Effector memory CD8-positive, alpha-beta T cell (primary cell): ENCODE measurements at places on chromosomes 2 and 18.

DNA sequence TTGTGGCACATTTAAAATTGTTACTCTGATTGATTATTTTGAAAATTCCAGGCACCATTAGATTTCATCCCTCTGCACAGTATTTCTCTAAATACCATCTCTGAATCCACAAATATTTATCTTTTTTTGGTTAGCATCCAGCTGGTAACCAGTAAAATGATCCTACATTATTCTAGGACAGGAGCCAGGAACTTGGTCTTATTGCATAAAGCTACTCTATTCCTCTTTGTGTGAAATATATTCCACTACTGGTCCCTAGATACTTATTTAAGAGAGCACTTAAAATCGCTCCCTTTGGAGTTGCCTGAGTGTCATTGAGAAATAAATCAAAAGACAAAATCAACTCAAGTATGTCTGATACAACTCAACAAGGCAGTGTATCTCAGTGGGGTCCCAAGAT is 7.4 kb upstream of the MBOAT2 start:
- peaks cover 14% of the 10 kb centered on the region for H3K27me3 ChIP-seq
- peaks cover 4% of the 10 kb centered on the region for H3K36me3 ChIP-seq
- no peak overlapping the region for H3K4me3 ChIP-seq
- no peaks in the 10 kb centered on the region for H3K4me1 ChIP-seq
- H3K27ac ChIP-seq, result no peak overlapping the region
- no peak for DNase-seq

DNA sequence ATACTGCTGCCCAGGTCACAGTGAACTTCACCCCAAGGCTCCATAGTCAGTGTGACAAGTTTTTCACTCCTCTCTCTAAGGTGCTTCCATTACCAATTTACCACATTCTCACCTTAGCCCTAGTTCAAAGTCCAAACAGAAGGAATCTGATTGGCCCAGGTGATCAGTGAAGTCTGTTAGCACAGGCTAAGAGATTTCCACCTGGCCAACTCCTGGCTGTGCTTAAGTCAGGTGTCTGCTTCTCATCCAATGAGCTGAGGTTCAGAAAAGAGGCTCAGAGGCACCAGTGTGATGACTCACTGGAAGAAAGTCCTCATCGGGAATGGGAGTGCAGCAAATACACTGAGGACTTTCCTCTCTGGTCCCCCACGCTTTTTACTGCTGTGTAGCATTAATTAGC is 164.4 kb upstream of the MGAT5 start:
- H3K4me1 ChIP-seq, result no peaks in the 10 kb centered on the region
- H3K27me3 ChIP-seq, result peaks cover 32% of the 10 kb centered on the region
- peaks cover 3% of the 10 kb centered on the region for H3K36me3 ChIP-seq
- DNase-seq, result no peak

GRCh38 chr2:69031466-69031865 is 18.5 kb downstream of the ANTXR1 start:
- no peak for DNase-seq
- no peak overlapping the region for H3K27ac ChIP-seq
- no peaks in the 10 kb centered on the region for H3K4me1 ChIP-seq
- no peak overlapping the region for H3K4me3 ChIP-seq
- peaks cover 52% of the 10 kb centered on the region for H3K27me3 ChIP-seq
- H3K36me3 ChIP-seq, result no peaks in the 10 kb centered on the region

- no peak overlapping the region for H3K27ac ChIP-seq
- DNase-seq, result no peak
- H3K4me1 ChIP-seq, result no peaks in the 10 kb centered on the region
- H3K4me3 ChIP-seq, result no peak overlapping the region
- H3K36me3 ChIP-seq, result no peaks in the 10 kb centered on the region
Measured at GRCh38 chr2:200156166-200156835, 150.2 kb upstream of the SPATS2L start.

- H3K4me3 ChIP-seq, result no peak overlapping the region
- H3K27ac ChIP-seq, result no peak overlapping the region
- no peaks in the 10 kb centered on the region for H3K27me3 ChIP-seq
- no peak for DNase-seq
- no peaks in the 10 kb centered on the region for H3K36me3 ChIP-seq
Measured at GRCh38 chr2:16962505-16962904, 296.9 kb upstream of the CYRIA start.

DNA sequence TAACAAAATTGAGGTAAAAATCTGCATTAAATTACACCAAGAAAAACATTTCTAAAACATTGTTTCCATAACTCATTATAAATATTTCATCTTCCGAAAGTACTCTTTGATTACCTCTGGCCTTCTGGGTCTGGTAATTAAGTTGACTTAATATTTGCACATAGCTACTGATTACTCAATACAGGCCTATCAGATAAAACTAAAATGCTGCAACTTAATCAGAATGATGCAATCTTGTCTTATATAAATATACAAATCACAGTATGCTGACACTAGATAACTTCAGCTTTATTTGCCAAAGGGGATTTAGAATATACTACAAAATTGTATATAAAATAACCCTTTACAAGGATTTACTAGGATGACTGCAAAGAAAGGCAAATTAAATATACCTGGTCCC is 49.3 kb downstream of the SLC35F5 start:
- H3K4me1 ChIP-seq, result no peaks in the 10 kb centered on the region
- H3K27me3 ChIP-seq, result no peaks in the 10 kb centered on the region
- no peak overlapping the region for H3K4me3 ChIP-seq
- no peak for DNase-seq

DNA sequence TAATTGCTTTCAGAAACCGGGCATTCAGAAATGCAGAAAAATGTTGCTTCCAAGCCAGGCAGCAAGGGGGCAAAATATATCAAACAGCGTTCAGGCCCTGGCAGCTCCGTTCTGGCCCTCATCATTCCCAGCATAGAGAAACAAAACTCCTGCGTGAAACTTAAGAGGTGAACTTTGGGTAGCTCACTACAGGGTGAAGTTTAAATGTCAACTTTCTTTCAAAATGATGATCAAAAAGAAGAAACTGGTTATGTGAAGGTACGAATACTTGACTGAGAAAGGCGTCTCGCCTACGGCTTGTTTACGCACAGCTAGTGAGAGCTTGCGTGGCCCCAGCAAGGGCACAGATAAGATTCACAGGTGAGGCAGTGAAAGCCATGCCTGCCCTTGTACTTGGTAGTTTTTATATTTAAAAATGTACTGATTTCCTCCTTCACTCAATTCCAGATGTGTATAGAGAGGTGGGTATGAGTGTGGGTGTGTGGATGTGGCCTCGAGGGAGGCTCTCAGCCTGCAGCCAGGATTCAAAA is 127.5 kb downstream of the NFATC1 start:
- peak overlapping the region; percentile 91 for H3K4me3 ChIP-seq
- no peaks in the 10 kb centered on the region for H3K27me3 ChIP-seq
- DNase-seq, result no peak
- peaks cover 49% of the 10 kb centered on the region for H3K4me1 ChIP-seq
- H3K27ac ChIP-seq, result peak overlapping the region; percentile 97

GRCh38 chr2:144052083-144052482 is 467.8 kb downstream of the ZEB2 start:
- H3K4me3 ChIP-seq, result no peak overlapping the region
- no peak for DNase-seq
- no peak overlapping the region for H3K27ac ChIP-seq
- H3K36me3 ChIP-seq, result no peaks in the 10 kb centered on the region
- H3K4me1 ChIP-seq, result no peaks in the 10 kb centered on the region

- H3K27me3 ChIP-seq, result no peaks in the 10 kb centered on the region
- H3K4me1 ChIP-seq, result no peaks in the 10 kb centered on the region
- DNase-seq, result no peak
Measured at GRCh38 chr2:53512071-53512826, 255.4 kb upstream of the CHAC2 start.

- peak overlapping the region; percentile 86 for H3K4me3 ChIP-seq
- H3K27me3 ChIP-seq, result peaks cover 83% of the 10 kb centered on the region
- H3K36me3 ChIP-seq, result peaks cover 3% of the 10 kb centered on the region
- H3K4me1 ChIP-seq, result peaks cover 10% of the 10 kb centered on the region
- no peak for DNase-seq
Measured at GRCh38 chr2:118223511-118223991, 135.3 kb downstream of the INSIG2 start.

DNA sequence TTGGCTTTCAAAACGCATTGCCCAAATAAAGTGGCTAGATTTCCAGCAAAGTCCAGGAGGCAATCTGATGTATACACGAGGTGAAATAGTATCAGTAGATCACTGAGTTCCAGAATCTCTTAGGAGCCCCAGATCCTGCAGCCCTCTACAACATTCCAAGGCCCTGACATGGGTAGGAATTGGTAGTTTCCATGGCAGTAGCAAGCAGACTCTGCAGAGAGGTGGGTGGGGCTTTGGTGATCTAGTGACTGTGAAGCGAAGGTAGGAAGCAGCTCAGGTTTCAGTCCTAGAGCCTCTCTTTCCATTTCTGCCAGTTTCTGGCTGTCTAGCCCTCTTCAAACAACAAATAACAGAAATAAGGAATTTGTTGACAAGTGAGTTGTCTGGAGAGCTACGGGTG is 13.8 kb upstream of the SGPP2 start:
- no peak for DNase-seq
- H3K27me3 ChIP-seq, result no peaks in the 10 kb centered on the region
- H3K36me3 ChIP-seq, result peaks cover 4% of the 10 kb centered on the region
- H3K4me1 ChIP-seq, result no peaks in the 10 kb centered on the region
- no peak overlapping the region for H3K4me3 ChIP-seq

- H3K4me3 ChIP-seq, result no peak overlapping the region
- DNase-seq, result no peak
- no peaks in the 10 kb centered on the region for H3K27me3 ChIP-seq
- H3K36me3 ChIP-seq, result no peaks in the 10 kb centered on the region
- H3K4me1 ChIP-seq, result no peaks in the 10 kb centered on the region
Measured at GRCh38 chr2:211129798-211130197, 573.4 kb downstream of the CPS1 start.
